ENCODE measurements at places on chromosomes 2 and 18.

- DNase-seq, result no peak
Measured at GRCh38 chr2:123468071-123468470, 557.0 kb upstream of the CNTNAP5 start.

DNA sequence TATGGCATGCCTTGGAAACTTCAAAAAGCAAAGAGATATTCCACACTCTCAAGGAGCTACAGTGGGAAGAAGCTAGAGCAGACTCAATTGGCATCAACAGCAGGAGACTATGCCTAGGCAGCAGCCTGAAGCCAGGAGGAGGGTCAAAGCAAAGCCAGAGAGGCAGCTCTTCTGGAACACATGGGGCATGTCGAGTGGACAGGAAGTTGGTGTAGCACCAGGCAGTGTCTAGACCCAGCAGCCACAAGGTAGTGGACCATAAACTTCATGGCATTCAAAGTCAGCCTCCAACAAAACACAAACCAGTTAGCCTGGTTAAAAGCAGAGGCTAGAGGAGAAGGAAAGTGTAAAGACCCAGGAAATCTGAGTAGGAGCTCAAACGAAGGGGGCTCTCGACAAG lies 311.2 kb upstream of the PKDCC start:
- DNase-seq, result no peak

- DNase-seq, result no peak
Measured at GRCh38 chr2:100976645-100977391, 25.3 kb upstream of the RPL31 start.

DNA sequence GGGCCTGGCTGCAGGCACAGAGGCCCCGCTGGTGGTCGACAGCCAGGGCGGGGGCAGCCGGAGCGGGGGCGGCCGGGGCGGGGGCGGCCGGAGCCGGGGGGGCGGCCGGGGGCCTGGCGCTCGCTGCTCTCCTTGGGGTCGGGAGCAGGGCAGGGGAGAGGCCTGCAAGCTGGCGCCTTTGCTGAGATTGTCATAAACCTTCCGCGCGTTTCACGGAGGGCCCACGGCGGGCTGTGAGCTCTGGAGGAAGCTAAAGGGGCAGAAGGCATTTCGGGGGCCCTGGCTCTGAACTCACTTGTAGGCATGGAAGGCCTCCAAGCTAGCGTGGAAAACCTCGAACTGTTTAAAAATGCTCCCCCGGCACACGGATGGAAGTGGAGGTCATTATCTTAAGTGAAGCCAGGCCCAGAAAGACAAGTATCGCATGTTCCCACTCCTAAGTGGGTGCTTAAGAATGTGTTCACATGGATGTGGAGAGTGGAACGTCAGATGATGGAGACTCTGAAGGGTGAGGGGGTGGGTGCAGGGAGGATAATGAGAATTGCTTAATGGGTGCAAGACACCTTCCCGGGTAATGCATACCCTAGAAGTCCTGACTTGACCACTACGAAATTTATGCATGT lies 629 bp downstream of the PRELID3A start:
- DNase-seq, result no peak

DNA sequence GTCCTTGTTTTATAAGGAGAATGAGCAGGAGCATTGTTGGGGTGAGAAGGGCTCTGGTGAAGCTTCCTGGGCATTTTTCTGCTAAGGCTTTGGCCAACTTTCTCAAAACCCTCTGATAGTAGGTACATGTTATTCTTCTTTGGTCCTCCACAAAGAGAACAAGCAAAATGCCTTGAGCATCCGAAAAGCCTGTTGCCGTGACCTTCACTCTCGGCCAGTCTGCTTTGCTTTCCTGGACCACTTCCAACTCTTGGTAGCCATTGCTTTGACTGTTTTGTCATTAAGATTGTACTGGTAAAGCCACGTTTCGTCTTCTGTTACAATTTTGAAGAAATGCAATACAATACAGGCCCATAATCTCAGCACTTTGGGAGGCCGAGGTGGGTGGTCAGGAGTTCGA lies 27.4 kb upstream of the ALLC start:
- no peak for DNase-seq

DNA sequence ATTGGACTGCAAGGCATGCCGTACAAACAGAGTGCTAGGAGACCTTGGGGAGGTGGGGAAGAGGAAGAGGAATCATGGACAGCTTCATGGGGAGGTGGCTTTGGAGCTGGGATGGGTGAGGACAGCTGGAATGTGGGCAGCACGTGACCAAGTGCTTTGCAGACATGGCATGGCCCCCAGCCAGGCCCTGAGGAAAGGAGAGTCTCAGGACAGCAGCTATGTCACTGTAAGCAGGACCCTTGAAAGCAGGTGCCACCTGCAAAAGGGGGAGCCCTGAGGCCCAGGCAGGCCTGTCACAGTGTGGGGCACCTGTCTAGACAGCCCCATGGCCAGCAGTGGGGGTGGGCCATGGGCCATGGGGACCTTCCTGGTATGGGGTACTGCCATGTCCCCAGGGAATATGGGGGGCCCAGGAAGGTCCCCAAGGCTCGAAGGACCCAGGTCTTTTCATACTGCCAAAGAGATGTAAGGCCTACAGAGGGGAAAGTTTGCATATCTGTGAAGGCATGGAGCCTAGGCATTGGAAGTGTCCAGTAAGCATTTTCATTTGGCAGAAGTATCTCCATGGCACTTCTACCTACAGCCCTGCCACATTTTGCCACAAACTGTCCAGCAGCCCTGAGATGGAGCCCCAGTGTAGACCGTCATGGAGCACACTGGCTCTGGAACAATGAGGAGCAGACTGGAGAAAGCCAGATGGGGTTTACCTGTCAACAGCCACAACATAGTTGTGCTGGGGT lies 9.9 kb downstream of the PAX8 start:
- DNase-seq, result no peak

DNA sequence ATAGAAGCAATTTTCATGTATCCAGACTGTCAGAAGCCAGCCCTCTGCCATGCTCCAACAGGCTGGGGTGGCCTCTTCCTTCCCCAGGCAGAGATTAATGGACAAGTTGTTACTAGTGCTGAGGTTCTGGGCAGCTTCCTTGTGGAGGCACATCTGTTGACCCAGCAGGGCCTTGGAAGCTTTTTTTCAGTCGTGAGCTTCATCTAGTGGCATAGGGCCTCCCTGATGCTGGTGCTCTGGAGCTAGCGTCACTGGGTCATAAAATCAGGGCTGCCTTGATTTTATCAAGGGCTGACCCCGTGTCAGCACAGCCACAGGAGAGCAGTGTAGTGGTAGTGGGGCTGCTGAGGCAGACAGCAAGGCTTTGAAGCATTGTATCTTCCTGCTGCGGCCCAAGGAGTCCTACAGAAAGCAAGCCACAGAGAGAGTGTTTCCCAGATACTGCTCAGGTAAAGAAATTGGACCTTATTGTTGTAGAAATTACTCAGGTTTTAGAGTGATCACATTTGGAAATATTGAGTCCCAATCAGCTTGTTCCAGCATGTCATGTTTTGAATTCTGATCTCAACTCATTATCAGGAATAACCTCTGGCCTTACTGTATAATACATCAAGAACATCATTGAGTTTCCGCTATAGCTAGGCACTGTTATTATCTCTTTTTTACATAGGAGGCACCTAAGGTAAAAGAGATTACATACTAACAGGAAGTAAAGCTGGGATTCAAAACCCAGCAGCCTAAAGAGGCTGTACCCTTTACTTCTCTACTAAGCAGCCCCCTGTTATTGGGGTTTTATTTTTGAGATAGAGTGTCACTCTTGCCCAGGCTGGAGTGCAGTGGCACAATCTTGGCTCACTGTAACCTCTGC lies 92.3 kb upstream of the ALPP start:
- no peak for DNase-seq

GRCh38 chr2:111143843-111144198 lies 23.1 kb downstream of the BCL2L11 start:
- no peak for DNase-seq

GRCh38 chr2:75728614-75729419 lies 18.1 kb upstream of the GCFC2 start:
- DNase-seq, result no peak

- DNase-seq, result no peak
Measured at GRCh38 chr2:204470178-204470620, 75.1 kb upstream of the PARD3B start.

- DNase-seq, result peak; percentile 33
Measured at GRCh38 chr2:130336877-130337734, 5.6 kb upstream of the IMP4 start.

DNA sequence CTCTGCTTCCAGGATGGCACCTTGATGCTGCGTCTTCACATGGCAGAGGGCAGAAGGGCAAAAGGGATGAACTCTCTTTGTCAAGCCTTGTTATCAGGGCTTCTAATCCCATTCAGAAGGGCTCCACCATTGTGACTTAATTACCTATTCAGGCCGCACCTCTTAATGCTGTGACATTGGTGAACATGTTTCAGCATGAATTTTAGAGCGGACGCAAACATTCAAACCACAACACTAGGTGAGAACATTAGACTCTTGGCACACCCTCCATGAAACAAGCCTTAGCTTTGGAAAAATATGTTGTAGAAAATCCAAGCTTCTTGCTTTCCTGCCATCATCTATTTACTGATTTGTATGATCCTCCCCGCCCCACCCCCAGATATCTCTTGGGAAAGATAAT lies 17.9 kb downstream of the DAW1 start:
- DNase-seq, result no peak

DNA sequence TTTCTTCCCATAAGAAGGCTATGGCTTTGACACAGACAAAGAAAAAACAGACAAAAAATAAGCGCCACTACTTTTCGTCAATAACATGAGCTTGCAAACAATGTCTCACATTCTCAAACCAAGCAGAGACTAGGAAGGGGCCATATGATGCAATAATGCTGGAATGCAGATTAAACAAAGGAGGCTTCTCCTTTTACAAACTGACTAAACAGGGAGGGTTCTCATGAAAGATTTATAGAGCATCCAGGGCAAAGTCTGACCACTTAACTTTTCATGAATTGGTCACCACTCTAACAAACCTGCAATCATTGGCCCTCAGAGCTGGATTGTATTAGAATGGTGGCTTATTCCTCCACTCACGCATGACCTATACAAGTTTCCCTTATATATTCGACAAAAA lies 663.3 kb upstream of the CHAC2 start:
- DNase-seq, result no peak

- DNase-seq, result no peak
Measured at GRCh38 chr2:170694316-170694715, 20.8 kb upstream of the SP5 start.

- DNase-seq, result no peak
Measured at GRCh38 chr18:29644276-29644675, 1398.3 kb downstream of the DSC3 start.

DNA sequence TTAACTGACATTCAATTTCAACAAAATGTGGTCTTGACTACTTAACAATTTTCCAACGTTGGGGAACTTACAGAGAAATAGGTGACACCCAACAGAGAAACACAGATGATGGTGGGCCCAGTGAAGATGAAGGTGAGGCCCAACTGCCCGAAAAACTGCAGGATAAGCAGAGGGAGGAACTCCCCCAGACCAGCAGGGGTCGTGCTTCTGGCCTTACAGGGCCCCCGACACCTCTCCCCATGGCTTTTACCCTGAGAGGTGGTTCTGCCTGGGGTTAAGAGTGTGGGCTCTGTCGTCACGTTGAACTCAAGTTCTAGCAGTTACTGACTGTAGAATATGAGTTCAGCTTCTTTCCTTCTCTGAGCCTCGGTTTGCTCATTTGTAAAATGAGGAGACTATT lies 119.5 kb upstream of the SMIM21 start:
- no peak for DNase-seq

DNA sequence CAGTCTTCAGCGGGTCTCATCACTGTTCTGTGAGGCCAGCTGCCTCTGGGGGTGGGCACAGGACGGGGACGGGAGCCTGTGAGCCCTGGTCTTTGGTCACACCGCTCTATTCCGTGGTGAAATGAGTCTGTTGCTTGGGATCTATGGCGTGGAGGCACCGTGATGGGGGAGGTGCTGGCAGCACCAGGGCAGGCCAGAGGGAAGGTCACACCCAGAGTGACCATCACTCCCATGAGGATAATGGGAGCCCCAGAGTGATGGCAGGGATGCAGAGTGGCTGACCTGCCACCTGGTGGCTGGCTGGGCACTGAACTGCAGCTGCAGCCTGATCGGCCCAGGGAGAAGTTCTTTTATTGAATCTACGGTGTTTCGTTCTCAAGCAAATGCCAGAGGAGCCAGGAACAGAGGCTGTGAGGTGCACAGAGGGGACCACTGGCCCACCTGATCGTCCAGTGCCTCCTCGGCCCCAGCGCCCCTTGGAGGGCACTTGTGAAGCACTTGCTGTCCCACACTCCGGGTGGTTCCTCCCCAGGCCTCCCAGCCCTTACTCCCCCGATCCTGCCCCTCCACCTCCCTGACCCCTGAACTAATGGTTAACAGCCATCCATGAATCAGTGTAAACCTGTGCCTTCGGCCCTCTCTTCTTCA lies 17.9 kb downstream of the KCNIP3 start:
- DNase-seq, result no peak

Data from T-helper 2 cell treated with Interferon-gamma antibody and Interleukin-4, amounts not matched to agents 5 μg/mL and 100 μg/mL, for 36 hours (primary cell).